ENCODE measurements at places on chromosomes 6 and 20. TPM values are rescaled to one million over a fixed set of nuclear protein-coding genes. Genes with fewer than 3 reads are reported as not detected.

DNA sequence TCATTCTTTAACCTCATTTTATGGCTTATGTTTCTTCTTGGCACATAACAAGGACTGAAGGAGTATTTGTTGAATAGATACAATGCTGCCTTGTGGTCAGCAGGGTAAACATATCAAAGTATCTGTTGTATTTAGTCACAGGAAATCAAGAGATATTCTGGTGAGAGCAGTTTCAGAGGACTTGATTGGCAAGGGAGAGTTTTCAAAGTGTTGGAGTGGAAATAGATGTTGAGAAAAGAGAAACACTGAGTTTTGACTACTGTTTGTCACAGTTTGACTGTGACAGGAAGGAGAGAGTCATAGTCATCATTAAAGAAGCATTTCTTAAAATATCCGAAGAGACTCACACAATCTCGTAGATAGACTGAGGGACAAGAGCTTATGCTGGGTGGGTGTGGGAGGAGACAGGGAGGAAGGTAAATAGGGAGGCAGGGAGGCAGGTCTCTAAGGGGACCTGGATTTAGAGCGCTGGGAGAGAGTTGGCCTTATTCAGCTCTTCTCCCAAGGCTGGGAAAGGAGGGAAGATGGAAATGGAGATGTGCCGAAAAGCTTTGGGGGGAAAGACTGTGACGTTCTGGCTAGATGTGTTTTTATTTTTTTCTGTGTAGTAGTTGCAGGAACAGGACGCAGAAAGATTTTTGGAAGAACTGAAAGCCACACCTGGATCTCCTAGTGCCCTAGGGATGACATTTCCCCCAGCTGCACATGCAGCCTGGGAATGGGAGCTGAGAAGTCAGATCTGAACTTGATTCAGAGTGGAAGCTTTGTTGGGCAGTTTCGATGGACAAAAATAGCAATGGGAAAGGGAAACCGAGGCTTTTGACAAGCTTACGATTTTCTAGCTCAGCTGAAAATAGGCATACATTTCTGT is 65.0 kb upstream of the IFNGR1 start:
- no peak for DNase-seq

- no peak for DNase-seq
These were observed 90.7 kb downstream of the CEP57L1 start for GRCh38 chr6:109186012-109186411.

- no peak for DNase-seq
These were observed 94.2 kb upstream of the EXOC2 start for GRCh38 chr6:786946-787763.

- DNase-seq: no peak
These were observed 254.4 kb downstream of the RIMS1 start for GRCh38 chr6:72140795-72141194.

GRCh38 chr6:89662659-89663223 is 24.2 kb upstream of the LYRM2 start:
- DNase-seq: no peak

- DNase-seq: no peak
These were observed 347.3 kb downstream of the THBS2 start for GRCh38 chr6:168906391-168906790.

DNA sequence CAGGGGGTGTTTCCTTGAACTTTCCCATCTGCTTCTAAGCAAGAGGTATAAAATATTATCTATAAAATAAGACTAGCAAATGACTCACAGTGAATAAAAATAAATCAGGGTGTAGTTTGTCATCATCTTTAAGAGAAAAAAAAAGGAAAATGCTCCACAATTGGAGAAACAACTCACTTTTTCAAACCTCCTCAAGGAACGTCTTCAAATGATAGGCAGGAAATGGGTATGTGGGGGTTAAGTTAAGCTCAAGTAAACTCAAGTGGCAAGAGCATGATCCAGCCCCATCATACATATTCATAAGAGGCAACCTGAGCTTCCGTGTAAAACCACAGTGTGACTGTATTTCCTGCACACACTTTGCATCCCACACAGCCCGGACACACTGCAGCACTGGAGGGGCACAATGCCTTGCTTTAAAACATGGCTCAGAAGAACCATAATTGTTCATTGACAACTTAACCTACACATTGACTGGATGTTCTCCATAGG is 58.5 kb upstream of the CEP85L start:
- peak; percentile 56 for DNase-seq

DNA sequence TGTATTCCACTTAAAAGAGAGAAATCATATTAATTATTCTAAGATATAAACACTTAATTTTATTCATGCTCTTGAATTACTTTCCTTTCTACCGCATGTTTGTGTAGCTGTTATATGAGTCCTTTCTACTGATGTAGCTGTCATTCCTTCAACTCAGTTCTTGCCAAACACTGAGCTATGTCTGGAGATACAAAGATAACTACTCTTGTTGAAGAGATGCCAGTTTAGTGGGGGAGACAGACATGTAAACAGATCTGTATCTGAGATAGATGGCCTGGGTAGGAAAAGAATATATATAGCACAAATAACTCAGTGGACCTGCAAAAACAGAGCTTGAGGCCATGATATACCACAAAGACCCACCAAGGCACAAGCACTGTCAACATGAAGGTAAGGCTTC is 157.3 kb downstream of the BTBD9 start:
- no peak for DNase-seq

- no peak for DNase-seq
These were observed 195.5 kb downstream of the EYA4 start for GRCh38 chr6:133436652-133437051.

DNA sequence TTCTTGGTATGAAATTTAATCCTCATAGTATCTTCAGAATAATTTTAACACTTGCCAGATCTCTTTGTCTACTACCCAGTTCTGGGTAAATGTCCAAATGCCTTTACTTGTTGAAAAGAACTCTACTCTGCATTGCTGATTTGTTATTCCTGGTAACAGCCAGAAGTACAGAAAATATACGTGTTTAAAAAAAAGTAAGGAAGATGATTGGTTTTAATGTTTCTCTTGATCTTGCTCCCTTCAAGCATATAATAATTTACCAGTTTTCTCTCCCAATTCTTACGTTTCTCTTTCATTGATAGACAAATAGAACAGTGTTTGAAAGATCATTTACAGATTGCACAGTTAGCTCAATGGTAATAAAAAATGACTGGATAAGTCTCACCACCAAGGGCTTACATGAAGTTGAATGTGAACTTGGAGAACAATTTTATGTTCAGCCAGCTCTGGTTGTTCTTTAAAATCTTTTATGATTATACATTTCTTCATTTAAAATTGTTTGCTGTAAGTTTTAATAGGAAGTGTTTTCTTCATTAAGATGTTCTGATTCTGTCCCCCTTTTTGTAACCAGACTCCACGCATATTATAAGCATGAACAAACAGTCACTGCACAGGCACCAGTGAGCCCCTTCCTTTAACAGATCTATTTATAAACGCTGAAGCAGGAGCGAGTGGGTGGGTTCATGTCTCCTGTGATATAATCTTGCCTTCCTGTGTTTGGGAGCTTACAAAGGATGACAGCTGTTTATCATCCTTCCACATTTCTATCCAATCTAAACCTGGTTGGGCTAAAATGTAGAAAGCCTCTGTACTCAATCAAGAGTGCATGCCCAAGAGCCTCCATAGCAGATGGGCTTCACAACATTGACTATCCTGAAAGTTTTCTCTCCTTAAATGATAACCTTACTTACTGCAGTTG is 299.5 kb downstream of the PRL start:
- no peak for DNase-seq

DNA sequence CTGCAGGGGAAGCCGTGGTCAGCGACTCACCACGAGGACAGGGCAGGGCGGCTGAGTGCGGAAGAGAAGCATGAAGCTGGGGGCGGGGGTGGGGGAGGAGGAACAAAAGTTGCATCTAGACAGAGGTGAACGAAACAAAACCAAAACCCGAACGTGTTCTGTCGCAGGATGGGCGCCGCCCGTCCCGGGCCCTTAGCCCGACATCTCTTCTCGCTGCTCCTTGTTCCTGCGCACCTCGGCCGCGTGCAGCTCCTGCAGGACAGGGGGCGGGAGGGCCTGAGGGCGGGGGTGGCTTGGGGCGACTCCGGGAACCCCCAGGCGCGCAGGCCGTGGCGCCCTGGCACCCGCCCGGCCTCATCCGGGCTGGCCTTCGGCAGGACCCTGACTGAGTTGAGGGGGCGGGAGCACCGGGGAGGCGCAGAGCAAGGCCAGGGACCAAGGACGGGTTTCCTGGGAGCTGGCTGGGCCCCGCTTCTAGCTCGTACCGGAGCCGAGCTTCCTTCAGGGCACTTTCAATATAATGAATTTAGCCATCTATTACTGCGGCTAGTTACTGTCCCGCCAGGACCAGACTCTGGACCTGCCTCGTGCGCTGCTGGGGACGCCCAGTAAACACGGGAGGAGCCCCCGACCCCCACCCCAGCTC is 12.0 kb downstream of the STMN3 start:
- DNase-seq: peak; percentile 79

GRCh38 chr6:167998215-167998614 is 744 bp downstream of the KIF25 start:
- no peak for DNase-seq

- DNase-seq: no peak
These were observed 1.7 kb upstream of the FBXO5 start for GRCh38 chr6:152984513-152984872.

GRCh38 chr6:22068561-22069305 is 228.1 kb downstream of the PRL start:
- no peak for DNase-seq

DNA sequence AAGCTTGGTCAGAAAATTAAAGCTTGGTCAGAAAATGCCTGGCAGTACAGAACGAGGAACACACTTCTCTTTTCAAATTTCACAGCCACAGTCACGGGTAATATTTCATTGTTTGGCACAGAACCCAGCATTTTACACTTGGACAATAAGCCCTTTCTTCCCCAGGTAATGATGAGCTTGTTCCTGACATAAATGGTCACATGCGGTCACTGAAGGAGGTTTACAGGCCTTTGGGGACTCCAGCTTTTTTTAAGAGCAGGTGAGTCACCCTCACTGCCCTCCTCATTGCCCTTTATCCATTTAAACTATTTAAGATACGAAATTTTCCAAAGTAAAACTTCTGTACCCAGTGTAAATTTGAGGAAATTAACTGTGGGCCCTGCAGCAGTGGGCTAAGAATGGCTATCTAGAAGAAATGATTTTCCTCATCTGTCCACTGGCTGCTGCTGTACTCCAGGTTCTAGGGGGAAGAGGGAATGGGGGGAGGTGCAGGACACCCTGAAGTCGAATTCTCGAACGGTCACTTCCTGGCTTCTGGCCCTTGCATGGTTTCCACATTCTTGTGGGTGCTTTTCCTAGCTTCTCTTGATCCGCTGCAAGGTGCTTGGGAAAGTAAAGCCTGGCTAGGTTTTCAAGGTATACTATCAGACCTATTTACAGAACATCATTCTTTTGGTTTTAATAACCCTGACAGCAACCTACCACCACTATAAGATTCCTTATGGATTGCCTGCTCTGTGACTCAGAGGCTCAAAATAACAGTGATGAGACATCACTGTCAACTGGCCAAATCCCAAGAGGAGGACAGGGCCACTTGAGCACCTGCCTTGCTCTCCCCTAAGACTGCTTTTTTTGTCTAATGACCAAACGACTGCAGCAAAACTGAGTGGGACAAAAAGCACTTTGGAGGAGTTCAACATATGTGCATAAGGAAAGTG is 75.8 kb downstream of the PREP start:
- DNase-seq: no peak

DNA sequence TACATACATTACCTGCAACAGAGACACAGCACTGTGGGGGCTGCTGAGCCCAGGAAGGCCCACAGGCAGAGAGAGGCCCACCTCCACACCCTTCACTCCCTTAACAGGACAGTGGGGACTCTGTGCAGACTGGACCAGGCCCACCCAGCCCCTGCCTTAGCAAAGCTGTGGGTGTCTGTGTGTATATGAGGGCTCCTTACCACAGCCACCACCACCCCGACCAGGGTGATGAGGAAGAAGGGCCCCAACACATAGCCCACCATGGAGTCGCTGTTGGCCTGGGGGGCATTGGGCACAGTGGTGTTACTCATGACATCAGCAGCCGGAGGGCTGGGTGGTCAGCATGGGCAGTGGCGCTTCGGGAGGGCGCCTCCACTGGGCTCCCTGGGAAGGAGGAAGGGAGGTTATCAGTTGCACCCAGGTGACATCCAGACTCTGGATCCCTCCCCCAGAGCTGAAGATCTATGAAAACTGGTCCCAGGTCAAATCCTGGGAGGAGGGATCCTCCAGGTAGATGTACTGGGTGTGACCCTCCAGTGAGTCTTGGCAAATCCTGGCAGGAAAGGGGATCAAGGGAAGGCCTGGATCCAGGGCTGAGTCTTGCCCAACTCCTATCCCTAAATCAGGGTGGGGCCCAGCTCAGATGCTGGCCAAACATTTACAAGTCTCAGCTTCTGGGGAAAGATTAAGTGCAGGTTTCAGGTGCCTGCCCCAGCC is 1.2 kb downstream of the SMIM29 start:
- DNase-seq: no peak

KCNK17 gene
- total RNA-seq: not detected

LY6G6D gene
- not detected for total RNA-seq

PRL gene
- total RNA-seq: not detected

CRYBG1 gene
- total RNA-seq: 32.3 TPM

PAX1 gene
- total RNA-seq: not detected

SIM1 gene
- total RNA-seq: not detected

MLN gene
- not detected for total RNA-seq

CALHM4 gene
- not detected for total RNA-seq
